Mesothelial cell of epicardium (in vitro differentiated cells): ENCODE measurements at places on chromosomes 1 and 21. TPM values are rescaled to one million over a fixed set of nuclear protein-coding genes. Genes with fewer than 3 reads are reported as not detected.

Gene LYPD8
- not detected in 3 replicates for total RNA-seq

- H3K36me3 ChIP-seq, result no peaks in the 10 kb centered on the region
- DNase-seq, result no peak
- no peaks in the 10 kb centered on the region for H3K27me3 ChIP-seq
Observed at GRCh38 chr1:96995351-96995750, 273.8 kb downstream of the PTBP2 start.

- H3K27me3 ChIP-seq, result no peaks in the 10 kb centered on the region
- H3K36me3 ChIP-seq, result no peaks in the 10 kb centered on the region
- no peak overlapping the region for H3K27ac ChIP-seq
- H3K4me1 ChIP-seq, result no peaks in the 10 kb centered on the region
Observed at GRCh38 chr1:172754609-172755008, 95.7 kb downstream of the FASLG start.

DNA sequence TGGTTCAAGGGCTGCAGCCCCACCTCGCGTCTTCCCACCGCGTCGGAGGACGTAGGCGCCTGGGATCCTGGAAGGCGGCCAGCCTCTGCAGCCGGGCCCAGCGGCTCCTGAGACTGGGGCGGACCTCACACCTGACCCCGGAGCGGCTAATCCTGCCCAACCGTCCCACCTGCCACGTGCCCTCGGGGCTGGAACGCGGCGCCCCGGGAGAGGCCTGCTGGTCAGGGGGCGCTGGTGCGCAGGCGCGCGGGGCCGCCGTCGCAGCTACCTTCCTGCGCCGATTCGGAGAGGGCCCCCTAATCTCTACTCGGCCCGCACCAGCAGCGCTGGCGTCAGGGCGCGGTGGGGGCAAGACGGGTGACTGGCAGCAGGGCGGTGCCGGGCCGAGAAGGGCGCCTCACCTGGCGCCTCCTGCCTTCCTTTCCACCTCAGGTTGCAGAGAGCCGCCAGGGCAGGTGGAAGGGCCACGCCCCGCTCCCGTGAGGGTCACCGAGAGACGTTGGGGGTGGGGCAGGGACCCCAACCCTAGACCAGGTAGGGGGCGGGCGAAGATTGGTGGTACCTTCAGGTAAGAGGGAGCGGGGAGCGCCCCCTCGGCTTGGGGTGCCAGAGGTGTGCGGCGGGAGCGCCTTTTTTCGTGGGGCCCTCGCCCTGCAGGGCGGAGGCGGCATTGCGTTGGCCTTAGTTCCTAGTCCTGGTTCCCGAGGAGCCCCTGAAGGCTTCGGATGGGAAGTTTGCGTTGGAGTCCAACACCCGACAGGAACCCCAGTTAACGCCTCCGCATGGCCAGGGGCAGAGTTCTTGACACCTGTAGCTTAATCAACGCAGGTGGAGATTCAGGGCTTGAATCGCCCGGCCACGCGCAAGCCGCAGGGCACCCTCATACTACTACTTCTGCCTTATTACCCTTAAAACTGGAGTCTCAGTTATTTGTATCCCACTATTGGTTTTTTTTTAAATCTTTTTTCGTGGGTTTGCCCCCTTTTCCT is at the start of gene TDRD5:
Gene TDRD5, plus strand, starts transcription at position 241 of the 989 bp plus-strand sequence. CDS start 784 bp downstream, outside the sequence.
- no peak for DNase-seq
- H3K4me3 ChIP-seq, result no peak within 1 kb of the TSS
- no peaks in the 10 kb centered on the region for H3K4me1 ChIP-seq
- no peak within 1 kb of the TSS for H3K27ac ChIP-seq

GRCh38 chr1:154791292-154792166 is 78.6 kb downstream of the KCNN3 start:
- no peak overlapping the region for H3K27ac ChIP-seq
- H3K4me1 ChIP-seq, result peaks cover 6% of the 10 kb centered on the region
- H3K4me3 ChIP-seq, result no peak overlapping the region
- H3K36me3 ChIP-seq, result no peaks in the 10 kb centered on the region
- DNase-seq, result no peak
- H3K27me3 ChIP-seq, result peaks cover 42% of the 10 kb centered on the region

DNA sequence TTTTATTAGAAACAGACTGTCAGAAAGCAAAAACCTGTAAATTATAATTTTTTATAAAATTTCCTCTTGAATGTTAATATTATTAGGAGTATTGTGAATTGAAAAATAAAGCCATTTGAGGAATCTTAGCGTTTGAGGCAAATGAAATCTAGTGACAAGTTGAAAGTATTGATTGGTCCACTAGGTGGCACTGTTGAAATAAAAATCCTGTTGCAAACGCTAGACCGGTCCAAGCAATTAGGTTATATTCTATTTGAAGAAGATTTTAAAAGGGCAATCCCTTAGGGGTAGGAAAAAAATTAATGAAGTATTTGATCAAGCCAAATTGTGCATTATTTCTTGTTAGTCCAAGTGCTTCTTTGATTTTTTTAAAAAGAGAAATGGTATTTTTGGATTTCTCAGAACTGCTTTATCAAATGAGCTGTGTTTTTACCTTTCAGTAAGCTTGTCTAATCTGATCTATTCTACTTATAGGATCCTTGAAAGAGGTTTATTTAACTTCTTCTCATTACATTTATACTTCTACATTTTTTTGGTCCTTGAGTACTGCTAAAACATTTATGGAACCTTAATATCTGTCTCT is 57.7 kb downstream of the ATG4C start:
- H3K4me1 ChIP-seq, result no peaks in the 10 kb centered on the region
- H3K27ac ChIP-seq, result no peak overlapping the region
- H3K4me3 ChIP-seq, result no peak overlapping the region
- no peak for DNase-seq
- H3K36me3 ChIP-seq, result peaks cover 2% of the 10 kb centered on the region
